CD4-positive, alpha-beta T cell treated with Interleukin-2 at 100 ng/mL for 4 hours (primary cell): ENCODE measurements at places on chromosomes 3 and 15.

DNA sequence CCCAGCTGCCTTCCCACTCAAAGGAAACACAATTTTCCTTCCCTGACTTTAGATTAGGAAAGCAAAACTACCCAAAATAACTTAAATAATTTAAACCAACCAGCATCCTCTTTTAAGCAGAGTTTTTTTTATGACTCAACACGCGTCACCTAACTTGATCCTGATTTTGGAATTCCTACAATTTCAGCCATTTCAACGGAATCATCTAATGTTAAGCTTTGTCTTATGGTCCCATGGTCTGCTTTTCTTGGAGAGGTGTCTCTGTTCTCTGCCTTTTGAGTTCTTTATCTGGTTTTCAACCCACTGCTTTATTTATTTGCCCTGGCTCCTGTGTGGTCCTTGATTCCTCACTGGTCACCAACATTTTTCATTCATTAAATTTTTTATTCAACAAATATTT, 219.2 kb upstream of the ARHGEF26 start:
- no peak for DNase-seq

DNA sequence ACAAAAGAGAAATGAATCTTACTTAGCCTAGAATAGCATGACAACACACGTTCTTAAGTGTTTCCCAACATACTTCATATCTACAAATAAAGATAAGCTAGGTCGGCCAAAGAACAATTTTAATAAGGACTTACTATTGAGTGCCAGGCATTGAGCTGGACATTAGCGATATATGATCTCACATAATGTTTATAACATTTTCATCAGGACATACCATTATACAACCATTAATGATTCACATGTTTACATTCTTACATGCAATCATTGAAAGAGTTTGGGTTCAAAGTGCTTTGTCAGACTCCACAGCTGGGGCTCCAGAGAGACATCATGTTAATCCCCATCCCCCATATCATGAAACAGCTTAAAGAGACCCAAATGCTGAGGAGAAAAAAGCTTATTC, 189.0 kb downstream of the STT3B start:
- DNase-seq: no peak

DNA sequence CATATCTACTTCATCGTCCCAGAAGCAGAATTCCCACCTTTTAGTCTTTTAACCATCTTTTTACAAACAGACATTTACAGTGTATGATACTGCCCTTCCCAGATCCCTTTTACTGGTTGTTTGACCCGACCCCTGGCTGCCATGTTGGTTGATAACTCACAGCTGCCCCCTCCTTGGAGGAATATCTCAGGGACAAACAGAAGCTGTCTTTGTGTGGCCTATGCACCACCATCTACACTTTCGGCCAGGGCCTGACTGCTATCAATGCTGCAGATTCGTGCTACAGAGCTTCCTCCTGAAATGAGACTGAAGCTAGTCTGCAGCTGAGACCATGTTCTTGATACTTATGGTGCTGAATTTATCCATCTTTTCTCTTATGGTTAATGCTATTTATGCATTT, 6.6 kb upstream of the POLQ start:
- no peak for DNase-seq

GRCh38 chr3:42051384-42052131, 39.6 kb upstream of the TRAK1 start:
- DNase-seq: no peak

GRCh38 chr3:113535898-113536297, 3.5 kb downstream of the SIDT1 start:
- no peak for DNase-seq

GRCh38 chr15:49492830-49493229, 69.8 kb downstream of the FGF7 start:
- DNase-seq: no peak

GRCh38 chr3:108051005-108051404, 39.8 kb downstream of the CD47 start:
- no peak for DNase-seq

DNA sequence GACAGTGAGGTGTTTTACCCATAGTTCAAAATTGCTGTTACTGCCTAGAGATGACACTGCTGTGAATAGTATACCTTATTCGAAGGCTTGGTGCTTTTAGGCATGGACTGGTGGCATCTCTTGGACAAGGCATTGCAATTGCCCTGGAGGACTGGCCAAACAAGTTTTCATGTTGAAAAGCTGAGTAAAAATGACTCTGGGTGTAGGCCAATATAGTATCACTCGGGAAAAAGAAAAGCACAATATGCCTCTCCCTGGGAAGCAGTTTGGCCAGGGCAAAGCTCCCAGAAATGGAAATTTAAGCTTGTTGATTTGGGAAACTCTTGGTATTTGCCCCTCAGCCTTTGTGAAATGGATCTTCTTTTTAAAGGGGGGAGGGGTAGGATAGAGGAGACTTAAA, 54.8 kb downstream of the ZNF609 start:
- DNase-seq: no peak

DNA sequence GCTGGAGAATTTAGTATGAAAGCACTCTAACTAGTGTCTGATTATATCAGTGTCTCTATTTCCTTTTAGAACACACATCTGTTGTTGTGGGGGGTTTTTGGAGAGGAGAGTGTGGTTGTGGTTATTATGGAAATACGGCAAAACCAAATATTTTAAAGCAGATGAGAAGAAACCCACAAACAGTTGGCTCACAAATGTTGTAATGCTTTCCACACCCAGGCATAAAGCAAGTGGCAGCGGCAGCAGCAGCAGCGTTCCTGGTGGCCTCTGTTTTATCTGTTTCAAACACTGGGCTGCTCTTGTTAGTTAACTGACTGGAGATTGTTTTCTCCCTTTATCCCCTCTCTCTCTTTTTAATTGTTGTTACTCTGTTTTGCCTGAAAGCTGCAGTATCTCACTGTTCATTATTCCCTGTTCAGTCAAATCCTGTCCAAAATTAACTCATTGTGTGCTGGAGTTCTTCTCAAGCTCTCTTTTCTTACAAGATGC, 1045.5 kb upstream of the NR2F2 start:
- DNase-seq: no peak

DNA sequence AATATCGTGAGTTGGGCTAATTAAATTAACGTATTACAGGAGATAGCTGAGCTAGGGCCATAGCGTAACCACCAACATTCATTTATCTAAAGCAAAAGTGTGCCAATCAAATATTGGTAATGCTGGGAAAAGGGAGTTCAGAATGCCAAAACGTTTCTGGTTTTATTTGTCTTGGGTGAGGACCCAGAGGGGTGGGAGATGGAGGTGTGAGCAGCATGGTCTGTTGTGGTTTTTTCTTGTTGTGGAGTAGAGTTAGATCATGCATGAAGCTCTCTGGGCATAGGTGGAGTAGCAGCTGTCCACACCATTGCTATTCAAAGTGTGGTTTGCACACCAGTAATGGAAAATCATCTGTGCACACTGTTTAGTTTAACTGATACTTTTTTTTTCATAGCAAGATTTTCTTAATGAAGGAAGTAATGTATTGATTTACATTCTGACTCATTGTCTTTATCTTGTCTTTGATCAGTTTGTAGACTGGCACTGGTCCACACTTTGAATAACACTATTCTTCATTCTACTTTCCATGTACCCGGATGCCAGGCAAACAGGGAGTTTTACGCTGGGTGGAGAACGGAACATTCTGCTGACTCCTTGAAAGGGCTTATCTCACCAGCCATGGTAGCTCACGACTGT, 50.8 kb upstream of the CRTC3 start:
- peak; percentile 25 for DNase-seq

GRCh38 chr15:56353119-56353518, 12.1 kb upstream of the TEX9 start:
- no peak for DNase-seq

- DNase-seq: no peak
Measured at GRCh38 chr3:13148561-13149329, 75.5 kb upstream of the IQSEC1 start.

GRCh38 chr15:48437178-48437577, 105.9 kb downstream of the DUT start:
- DNase-seq: no peak

- no peak for DNase-seq
Measured at GRCh38 chr3:102307442-102307841, 127.4 kb upstream of the ZPLD1 start.

DNA sequence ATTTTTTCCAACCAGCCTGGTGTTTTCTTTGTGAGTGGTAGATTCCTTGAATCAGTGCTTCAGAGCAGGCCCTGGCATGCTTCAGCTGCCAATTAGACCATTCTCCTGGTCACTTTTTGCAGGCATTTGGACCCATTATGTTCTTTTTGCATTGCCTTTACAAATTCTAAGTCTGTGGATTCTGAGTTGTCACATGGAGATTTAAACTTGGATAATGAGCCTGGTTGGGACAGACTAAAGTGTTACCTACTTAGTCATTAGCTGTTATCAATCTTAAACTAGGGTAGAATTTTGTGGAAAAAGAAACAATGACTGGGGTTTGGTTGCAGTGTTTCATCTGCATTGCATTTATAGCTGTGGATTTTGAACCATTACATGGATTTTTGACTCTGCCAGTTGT, 40.6 kb downstream of the ARHGEF26 start:
- DNase-seq: no peak

DNA sequence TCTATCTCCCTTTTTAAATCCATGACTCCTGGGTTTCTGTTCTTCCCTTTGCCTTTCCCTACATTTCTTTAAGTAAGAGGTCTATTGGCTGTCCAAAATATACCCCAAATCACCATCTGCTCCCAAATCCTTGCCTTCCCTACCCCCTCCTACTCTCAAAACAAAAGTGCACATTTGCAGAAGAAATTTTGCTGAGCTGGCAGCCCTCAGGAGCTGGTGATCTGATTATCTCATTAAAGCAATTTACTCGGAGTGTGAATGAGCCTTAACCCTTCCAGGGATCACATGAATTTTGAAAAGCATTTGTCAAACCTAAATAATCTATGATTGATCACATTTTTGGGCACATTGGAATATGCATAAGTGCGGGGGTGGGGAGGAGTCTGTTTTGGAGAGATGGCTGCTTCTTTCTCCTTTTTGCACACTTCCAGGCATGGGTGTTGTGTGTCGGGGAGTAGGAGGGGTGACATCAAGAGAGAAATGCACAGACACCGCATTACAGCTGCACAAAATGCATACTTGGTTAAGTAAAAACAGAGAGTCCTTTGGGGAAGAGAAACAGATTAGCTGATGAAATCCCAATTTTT, 892.6 kb downstream of the TUSC7 start:
- DNase-seq: no peak

DNA sequence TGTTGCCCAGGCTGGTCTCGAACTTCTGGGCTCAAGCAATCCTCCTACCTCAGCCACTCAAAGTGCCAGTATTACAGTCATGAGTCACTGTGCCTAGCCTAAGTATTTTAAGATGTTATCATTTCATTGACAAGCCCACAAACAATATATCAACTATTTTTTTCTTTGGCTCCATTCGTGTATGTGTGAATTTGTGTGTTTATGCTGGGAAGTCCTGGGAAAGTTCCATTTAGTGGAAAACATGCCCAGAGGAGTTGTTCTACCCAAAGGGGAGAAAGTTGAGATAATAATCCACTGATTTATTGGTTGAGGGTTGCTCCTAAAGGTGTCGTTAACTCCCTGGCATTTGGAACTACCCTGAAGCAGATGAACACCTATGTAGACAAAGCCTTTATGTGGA, 58.8 kb downstream of the KIF9 start:
- no peak for DNase-seq
